ENCODE measurements at places on chromosomes 5 and 9.

- no peak for DNase-seq
Observed at GRCh38 chr5:108814551-108814950, 66.9 kb downstream of the FER start.

GRCh38 chr5:166369346-166369745 is 1922.1 kb upstream of the WWC1 start:
- no peak for DNase-seq

DNA sequence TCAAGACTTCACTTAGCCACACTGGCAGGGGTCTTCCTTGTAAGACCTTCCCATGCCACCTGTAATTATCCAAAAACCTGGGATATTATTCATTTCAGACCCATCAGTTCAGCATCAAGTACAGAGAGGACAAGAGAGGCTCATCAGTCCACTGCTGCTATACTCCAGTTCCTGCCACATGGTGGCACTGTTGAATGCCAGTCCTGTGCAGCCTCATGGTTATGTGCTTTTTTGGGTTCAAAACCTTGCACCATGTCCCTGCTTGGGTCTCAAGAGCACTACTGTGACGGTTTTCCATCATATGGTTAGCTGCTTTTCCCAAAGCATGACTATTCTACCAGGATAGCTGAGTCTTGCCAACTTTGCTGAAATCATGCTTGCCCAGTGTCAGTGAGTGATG is 8.5 kb downstream of the PTGS1 start:
- DNase-seq, result no peak

GRCh38 chr5:13187186-13187585 is 757.3 kb downstream of the DNAH5 start:
- DNase-seq, result no peak

DNA sequence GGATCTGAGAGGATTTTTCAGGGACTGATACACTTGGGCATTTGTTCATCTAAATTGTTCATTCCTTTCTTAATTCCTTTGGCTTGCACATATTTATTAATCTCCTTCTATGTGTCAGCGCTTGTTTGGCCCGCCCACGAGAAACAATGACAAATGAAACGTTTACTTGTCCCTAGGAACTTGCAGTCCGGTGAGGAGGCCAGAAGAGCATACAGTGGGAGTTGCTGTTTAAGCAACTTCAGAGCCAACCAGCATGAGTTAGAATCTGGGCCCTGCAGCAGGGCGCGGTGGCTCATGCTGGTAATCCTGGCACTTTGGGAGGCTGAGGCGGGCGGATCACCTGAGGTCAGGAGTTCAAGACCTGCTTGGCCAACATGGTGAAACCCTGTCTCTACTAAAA is 18.8 kb downstream of the FBXL7 start:
- no peak for DNase-seq

GRCh38 chr5:87787625-87788256 is 375.0 kb upstream of the CCNH start:
- no peak for DNase-seq

- no peak for DNase-seq
Observed at GRCh38 chr9:127915325-127915752, 1.5 kb downstream of the ST6GALNAC4 start.

- no peak for DNase-seq
Observed at GRCh38 chr9:111063332-111063731, 25.1 kb upstream of the LPAR1 start.

DNA sequence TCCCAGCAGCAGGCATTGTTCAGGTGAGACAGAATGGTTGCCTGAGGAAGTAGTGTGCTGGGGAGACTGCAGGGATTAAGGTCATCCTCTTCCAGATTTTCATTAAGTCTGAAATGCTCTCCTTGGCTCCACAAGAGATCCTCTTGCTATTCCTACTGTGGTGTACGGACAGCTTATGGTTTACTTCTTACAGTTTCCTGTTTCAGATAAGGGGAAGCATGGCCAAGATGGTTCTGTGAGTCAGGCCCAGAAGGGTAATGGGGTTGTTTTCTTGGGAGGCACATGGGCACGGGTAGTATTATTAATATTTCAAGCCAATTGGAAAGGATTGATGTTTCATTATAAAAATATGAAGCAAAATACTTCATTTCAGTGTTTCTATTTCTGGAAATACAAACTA is 42.9 kb downstream of the GLRX start:
- DNase-seq, result no peak

GRCh38 chr5:74034733-74035132 is 408.7 kb downstream of the ARHGEF28 start:
- no peak for DNase-seq

- DNase-seq, result no peak
Observed at GRCh38 chr5:172110921-172111851, 76.8 kb downstream of the STK10 start.

DNA sequence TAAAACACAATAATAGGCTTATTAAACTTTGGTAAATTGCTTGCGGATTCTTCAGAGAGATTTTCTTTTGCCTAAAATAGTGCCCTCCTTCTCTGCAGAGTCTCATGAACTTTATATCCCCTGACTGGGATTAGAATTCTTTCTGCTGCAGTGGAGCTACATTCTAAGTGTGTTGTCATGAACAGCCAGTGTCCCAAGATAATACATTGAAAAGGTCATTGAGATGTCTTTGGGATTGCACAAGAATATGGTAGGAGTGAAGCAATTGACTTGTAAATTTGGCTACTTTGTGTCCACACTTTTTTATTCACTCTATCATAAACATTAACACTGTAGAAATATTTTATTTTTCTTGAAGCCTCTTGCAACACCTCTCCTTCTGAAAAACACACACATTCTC is 604.5 kb downstream of the GABRG2 start:
- DNase-seq, result no peak

- no peak for DNase-seq
Observed at GRCh38 chr9:14531341-14532269, 161.6 kb downstream of the ZDHHC21 start.

GRCh38 chr9:104992659-104993058 is 64.7 kb upstream of the ABCA1 start:
- no peak for DNase-seq

- no peak for DNase-seq
Observed at GRCh38 chr9:130445268-130445983, 665 bp downstream of the ASS1 start.

DNA sequence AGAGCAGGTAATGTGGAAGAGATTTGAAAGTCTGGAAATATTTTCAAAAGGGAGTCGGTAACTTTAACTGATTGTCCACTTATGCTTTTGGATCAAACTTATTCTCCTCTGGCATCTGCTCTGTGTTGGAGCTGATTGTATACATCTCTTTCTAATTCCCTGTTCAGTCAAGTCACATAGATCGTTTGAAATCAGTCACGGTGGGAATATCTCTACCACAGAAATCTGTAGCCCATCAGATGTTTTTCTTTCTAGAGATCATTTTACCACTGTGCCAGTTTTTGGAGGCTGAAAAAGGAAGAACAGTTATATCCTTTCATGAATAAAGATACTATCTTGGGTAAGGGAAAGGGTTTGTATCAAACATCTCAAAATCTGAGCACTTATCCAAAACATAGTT is 1853.3 kb downstream of the EFNA5 start:
- DNase-seq, result no peak

DNA sequence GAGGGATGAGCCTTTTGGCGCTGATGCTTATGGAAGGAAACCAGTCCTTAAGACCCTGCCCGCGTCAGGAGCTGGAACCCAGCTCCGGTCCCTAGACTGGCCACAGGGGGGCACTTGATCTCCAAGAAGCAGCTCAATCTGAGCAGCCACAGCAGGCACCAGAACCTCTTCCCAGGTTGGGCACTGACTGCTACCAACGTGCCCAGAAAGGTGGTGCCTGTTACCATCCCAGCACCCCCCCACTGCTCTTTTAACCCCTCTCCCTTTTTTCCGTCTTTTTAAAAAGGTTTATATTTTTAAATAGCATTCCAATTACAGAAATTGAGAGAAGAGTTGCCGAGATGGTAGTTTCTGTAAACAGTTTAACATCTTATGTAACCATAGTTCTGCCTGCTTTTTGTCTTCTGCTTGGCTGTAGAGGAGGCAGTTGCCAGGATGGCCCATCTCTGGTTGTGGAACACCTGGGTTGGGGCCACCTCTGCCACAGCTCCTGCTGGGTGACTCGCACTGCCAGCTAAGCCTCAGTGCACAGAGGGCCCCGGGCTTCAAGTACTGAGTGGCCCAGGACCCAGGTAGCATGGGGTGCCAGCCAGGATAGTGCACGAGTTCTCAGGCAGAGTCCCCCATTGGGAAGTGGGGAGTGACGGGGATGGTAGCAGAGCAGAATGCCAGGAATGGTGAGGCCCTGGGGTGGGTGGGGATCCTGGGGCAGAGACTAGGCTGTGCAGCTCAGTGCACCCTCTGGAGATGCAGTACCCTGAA is 62.8 kb downstream of the PFDN1 start:
- peak; percentile 15 for DNase-seq

DNA sequence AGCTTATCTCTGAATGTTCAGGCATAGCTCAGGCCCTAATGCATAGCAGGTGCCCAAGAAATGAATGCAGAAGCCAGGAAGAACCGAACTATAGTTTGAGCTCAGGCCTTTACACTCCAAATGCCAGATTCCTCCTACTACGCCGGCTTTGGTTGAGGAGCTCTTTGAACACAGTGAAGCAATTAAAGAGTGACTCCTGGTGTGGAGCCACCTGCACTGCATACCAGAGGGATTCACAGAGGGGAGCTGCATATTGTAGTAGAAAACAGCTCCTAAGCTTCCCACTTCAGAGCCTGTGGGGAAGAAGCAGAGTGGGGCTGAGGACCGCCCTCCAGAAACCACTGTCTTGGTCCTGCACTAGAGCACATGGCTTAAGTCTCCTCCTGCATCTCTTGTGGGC is 14.5 kb upstream of the KCNMB1 start:
- DNase-seq, result no peak

GRCh38 chr5:158494541-158494940 is 605.2 kb downstream of the EBF1 start:
- no peak for DNase-seq

- DNase-seq, result no peak
Observed at GRCh38 chr5:73307645-73308355, 134.8 kb downstream of the TMEM174 start.

- DNase-seq, result no peak
Observed at GRCh38 chr5:337563-338130, 16.1 kb downstream of the AHRR start.

Measured in stimulated activated CD8-positive, alpha-beta memory T cell treated with anti-CD3 and anti-CD28 coated beads, Interleukin-12 subunit alpha, Interleukin-12 subunit beta, amount 100 ng/mL, for 1 hour (primary cell).